ENCODE measurements at places on chromosomes 1 and 21.

GRCh38 chr1:15702722-15703550, 18.8 kb downstream of the PLEKHM2 start:
- DNase-seq: no peak

- peak; percentile 24 for DNase-seq
These were observed 14.4 kb downstream of the TMPRSS3 start for GRCh38 chr21:42381347-42381984.

DNA sequence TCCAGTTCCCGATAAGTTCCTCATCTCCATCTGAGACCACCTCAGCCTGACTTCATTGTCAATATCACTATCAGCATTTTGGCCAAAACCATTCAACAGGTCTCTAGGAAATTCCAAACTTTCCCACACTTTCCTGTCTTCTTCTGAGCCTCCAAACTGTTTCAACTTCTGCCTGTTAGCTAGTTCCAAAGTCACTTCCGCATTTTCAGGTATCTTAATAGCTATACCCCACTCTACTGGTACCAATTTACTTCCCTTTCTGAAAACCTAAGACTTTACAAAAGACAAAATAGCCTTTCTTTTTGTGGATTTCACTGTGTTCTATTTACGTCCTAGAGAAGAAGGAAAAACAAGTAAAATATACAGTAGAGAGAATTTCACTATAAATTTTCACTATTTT, 147.0 kb upstream of the FMN2 start:
- DNase-seq: no peak

DNA sequence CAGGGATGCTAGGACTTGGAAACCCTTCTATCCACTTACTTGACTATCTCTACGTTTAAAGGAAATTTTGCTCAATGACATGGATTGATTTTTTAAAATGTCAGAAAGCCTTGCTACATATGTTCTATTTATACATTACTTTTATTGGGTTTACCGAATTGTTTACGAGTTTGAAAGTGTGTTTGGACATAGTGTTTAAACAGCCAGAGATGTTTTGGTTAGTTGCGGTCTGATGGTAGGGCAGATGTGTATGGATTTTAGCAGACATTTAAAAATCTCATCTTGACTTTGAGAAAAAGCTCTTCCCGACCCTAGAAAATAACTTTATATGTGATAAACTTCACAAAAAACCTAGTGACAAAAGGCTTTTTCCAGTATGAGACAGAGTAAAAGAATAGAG, 513.7 kb downstream of the PLA2G4A start:
- no peak for DNase-seq

- peak; percentile 42 for DNase-seq
These were observed 38.1 kb downstream of the TNFRSF9 start for GRCh38 chr1:7902478-7903085.

Measured in central memory CD4-positive, alpha-beta T cell (primary cell).